ENCODE measurements at places on chromosomes 5 and 9.

DNA sequence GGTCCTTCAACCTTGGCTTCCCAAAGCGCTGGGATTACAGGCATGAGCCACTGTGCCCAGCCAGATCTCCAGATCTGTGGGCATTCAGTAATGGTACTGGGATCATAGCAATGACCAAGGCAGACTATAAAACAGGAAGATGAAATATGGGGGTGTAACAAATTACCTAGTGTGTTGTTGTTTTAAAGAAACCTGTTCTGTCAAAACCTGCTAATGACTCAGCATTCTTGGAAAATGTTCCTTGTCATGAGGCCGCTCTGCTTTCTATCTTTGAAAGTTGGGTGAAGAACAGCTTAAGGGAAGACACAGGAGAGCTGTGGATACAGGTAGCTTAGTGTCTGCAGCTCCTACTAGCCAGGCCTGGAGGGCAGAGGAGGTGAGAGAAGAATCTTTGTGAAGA is 19.4 kb downstream of the TARS1 start:
- no peak for DNase-seq

DNA sequence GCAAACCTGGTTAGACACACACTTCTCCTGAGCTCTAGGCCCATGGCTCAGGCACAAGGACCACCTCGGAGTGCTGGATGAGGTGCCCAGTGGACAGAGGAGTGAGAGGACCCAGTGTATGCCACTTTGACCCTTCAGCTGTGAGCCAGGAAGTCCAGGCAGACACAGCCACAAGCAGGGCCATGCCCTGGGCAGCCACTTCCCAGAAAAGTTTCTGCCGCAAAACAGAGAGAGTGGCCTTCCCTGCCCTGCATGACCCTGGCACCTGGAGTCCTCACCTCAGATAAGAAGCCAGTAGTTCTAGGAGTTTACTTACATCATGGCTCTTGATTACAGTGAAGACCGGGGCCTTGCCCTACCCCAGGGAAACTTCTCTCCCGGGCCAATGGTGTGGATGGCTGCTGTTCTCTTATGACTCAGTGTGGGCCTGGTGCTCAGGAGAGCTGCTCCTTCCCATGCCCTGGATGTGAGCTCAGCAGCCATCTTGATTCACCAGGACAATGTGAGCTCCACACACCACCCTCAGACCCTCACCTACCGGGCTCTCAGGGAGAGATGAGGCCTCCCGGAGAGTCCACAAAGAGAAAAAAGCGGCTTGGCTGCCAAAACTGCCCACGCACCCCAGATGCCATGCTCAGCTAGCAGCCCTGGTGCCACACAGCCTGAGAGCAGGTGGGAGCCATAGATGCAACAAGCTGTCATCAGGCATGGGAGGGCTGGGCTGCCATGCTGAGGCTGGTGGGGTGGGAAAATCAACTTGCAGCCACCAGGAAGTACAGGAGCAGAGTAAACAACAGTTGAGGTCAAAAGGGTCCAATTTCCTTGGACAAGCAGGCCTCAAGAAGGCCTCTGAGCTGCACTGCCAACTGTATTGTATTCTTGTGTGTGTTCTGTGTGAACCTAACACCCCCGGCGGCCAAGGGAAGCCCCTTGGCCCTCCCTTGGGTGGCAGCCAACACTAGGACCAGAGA is 11.7 kb upstream of the IRF1 start:
- no peak for DNase-seq

GRCh38 chr9:124880501-124880900 is 18.6 kb downstream of the ARPC5L start:
- no peak for DNase-seq

DNA sequence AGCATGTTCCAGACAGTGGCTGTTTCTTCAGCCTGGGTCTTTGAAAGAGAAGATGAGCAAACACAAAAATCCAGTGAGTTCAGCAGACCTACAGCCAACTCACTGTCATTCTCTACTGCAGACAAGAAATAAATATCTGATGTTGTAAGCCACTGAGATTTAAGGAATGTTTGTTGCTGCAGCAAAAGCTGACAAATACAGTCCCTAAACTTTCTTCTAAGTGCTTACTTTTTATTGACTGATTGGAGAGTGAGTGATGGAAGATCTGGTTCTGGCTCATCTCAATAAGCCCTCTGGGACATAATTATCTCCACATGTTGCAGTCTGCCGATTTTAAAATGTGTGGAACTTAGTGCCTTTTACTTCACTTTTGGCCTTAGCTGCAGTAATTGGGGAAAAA is 69.9 kb upstream of the LMNB1 start:
- no peak for DNase-seq

- no peak for DNase-seq
Observed at GRCh38 chr9:3868012-3868411, 342.2 kb upstream of the RFX3 start.

DNA sequence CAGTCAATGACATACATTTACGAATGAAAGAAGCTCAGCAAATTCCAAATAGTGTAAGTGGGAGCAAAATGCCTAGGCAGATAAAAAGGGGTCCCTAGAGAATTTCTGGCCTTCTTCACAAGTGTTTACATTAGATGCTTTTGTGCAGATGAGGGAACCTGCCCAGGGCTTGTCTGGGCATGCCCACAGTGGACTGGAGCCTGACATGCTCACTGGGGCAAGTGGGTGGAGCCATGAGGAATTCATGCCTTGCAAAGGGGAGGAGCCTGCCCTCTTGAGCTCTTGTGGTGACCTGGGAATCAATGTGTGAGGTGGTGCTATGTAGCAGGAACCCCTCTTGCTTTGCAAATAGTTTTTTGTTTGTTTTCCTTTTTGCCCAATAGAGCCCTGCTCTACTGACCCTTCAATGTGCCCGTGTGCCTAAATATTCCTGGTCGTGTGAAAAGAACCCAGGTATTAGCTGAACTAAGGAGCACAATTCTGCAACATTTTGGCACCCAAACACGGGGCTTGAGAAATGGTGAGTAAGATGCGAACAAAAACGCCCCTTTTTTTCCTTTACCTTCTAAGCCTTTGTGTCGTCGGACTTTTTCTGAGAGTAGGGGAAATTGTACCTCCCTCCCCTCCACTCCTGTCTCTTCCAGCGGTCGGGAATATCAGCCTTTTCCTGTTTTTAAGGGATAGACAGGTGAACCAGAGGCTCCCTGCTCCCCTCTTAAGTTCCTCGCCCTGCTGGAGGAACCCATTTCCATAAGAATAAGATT is 433.8 kb upstream of the CDH9 start:
- DNase-seq: no peak

DNA sequence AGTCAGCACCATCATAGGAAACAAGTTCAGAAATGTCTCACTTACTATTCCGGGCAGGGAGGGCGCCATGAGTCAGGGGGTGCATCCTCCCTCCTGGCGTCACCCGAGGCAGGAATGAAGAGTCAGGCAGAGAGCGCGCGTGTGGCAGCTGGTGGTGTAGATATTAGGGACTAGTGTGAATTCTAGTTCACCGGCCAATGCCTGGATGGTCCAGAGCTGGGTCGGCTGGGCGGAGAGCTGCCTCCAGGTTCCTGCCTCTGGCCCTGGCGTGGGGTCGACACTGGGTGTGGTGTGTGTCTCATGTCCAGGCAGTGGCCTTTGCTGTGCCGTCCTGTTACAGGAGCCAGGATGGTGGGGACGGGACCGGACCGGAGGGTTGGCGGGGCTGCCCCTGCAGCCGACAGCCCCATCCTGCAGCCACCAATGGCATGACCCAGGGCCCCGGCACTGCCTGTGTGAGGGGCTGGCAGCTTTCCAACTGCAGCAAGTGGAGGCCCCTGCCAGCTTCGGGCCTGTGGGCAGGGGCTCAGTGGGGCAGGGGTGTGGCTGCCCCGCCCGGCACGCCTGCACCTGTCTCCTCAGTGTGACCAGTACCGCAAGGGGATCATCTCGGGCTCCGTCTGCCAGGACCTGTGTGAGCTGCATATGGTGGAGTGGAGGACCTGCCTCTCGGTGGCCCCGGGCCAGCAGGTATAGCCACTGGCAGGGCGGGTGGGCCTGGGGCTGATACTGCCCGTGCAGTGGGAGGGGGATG is 9.1 kb downstream of the DIPK1B start:
- DNase-seq: no peak

DNA sequence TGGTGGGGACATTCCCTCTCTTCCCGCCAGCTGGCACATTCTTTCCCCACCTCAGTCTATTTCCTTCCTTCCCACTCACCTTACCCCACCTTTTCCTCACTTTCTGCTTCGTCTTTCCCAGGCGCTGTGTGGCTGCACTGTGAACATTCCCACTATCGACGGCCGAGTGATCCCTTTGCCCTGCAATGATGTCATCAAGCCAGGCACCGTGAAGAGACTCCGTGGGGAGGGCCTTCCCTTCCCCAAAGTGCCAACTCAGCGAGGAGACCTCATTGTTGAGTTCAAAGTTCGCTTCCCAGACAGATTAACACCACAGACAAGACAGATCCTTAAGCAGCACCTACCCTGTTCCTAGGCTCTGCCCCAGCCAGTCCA is 7.3 kb downstream of the DNAJB5 start:
- no peak for DNase-seq

GRCh38 chr5:174482607-174483024 is 241.8 kb upstream of the MSX2 start:
- DNase-seq: peak; percentile 86

DNA sequence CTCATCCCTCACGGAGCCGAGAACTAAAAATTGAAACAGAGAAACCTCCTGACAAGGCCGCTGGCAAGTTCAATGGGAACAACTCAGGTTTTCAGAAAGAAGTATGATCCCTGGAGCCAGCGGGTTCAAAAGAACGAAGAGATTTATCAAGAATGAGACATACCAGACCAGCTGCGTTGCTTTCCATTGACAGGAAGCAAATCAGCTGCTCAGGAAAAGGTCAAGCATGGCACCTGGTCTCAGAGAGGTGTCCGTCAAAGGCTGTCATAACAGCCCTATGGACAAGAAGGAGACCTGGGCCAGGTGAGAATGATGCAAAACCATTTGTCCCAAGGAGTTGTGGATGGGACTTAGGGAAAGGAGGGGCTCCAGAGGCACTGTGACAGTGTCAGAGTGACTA is 34.9 kb upstream of the GNE start:
- no peak for DNase-seq

- no peak for DNase-seq
Observed at GRCh38 chr5:51373880-51374523, 9.2 kb upstream of the ISL1 start.

GRCh38 chr5:86461169-86461956 is 156.4 kb upstream of the COX7C start:
- DNase-seq: no peak

DNA sequence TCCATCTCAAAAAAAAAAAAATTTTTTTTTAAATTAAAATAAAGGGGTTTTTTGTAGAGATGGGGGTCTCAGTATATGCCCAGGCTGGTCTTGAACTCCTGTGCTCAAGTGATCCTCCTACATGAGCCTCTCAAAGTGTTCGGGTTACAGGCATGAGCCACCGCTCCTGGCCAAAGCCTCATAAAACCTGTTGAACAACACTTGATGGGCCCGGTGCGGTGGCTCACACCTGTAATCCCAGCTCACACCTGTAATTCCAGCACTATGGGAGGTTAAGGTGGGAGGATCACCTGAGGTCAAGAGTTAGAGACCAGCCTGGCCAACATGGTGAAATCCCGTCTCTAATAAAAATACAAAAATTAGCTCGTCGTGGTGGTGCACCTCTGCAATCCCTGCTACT is 7.7 kb upstream of the NPM1 start:
- DNase-seq: no peak

DNA sequence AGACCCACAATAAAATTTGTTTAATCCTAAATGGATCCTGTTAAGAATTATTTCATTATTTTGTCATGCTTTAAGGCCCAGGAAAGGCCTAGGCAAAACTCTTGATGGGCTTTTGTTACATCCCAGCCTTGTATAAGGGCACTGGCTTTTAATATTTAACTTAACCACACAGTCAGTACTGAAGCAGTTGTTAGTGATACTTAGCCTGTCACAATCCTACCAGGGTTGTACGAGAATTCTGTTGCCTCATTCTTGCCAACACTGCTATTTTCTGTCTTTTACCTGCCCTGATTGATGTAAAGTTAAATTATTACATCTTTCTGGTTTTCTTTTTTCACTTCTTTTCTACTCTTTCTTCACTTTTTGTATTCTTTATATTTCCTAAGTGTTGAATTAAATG is 10.9 kb downstream of the ZNF169 start:
- no peak for DNase-seq

- DNase-seq: peak; percentile 86
Observed at GRCh38 chr9:69218166-69218565, 44.1 kb downstream of the TJP2 start.

DNA sequence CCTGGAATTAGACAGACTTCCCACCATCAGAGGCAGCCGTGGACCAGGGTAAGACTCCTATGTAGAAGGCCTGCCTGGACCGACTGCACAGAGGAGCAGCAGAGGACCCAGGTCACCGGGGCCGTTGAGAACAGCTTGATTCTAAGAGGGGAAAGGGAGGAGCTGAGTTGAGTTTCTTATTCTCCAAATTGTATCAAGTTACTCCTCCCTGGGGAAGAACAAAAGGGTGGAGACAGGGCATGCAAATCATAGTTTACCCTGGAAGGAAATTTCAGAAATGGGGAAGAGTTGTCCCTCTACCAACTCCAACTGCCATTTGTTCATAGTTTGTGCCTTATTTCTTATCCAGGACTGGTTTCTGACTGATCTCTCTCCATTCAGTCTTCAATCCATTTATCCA is 20.9 kb upstream of the SLC31A2 start:
- DNase-seq: no peak

GRCh38 chr5:59598547-59598874 is 295.0 kb downstream of the PDE4D start:
- no peak for DNase-seq

GRCh38 chr9:87433853-87434252 is 63.8 kb upstream of the DAPK1 start:
- no peak for DNase-seq

- no peak for DNase-seq
Observed at GRCh38 chr5:95374061-95374460, 17.1 kb upstream of the FAM81B start.

- peak; percentile 26 for DNase-seq
Observed at GRCh38 chr5:54959673-54960418, 25.5 kb downstream of the ESM1 start.

- no peak for DNase-seq
Observed at GRCh38 chr5:140292212-140293036, 10.5 kb downstream of the PFDN1 start.

DNA sequence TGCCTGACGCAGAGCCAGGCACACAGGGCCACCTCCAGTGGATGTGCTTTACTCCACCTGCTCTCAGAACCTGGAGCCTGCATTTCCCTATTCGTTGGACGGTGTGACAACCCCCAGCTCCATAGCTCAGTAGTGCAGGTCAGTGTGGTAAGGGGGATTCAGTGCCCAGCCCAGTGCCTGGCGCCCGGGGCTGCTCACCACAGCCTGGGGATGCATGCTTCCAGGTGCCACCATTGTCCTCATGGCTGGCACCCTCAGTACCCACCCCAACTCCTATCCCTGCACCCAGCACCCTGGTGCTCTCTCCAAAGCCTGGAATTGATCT is 32.8 kb upstream of the ADAMTS2 start:
- DNase-seq: no peak

- DNase-seq: no peak
Observed at GRCh38 chr5:136626531-136626930, 261.2 kb upstream of the TRPC7 start.

GRCh38 chr5:62144401-62145022 is 161.5 kb upstream of the KIF2A start:
- DNase-seq: peak; percentile 35
